ENCODE measurements at places on chromosomes 7 and 10.

- no peak for DNase-seq
Observed at GRCh38 chr10:19451937-19452336, 364.3 kb upstream of the PLXDC2 start.

- peak; percentile 87 for DNase-seq
Observed at GRCh38 chr10:61836888-61837754, 64.4 kb upstream of the ARID5B start.

DNA sequence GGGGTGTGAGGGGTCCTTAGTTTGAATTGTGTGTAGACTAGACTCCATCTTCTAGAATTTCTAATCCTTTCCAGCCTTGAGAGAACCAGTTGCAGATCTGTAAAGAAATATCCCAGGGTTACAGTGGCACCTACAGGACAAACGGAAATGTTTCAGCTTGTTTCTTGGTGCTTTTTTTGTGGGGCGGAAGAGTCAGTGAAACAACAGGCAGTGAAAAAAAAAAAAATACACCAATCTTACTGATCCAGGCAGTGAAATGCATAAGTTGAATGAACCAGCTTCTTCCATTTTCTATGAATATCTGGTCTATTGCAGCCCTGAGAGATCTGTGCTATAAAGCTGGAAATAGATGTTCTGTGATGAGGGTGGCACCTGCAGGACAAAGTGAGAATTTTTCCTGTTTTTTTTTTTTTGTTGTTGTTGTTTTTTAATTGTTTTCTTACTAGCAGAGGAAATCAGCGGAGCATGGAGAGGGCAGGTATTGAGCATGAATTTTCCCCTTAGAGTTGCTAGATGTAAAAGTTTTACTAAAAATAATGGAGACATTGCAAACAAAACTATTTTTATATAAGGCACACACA is 81.9 kb upstream of the DYNC1I1 start:
- peak; percentile 58 for DNase-seq

- DNase-seq, result no peak
Observed at GRCh38 chr10:102801496-102801895, 35.7 kb downstream of the CYP17A1 start.

DNA sequence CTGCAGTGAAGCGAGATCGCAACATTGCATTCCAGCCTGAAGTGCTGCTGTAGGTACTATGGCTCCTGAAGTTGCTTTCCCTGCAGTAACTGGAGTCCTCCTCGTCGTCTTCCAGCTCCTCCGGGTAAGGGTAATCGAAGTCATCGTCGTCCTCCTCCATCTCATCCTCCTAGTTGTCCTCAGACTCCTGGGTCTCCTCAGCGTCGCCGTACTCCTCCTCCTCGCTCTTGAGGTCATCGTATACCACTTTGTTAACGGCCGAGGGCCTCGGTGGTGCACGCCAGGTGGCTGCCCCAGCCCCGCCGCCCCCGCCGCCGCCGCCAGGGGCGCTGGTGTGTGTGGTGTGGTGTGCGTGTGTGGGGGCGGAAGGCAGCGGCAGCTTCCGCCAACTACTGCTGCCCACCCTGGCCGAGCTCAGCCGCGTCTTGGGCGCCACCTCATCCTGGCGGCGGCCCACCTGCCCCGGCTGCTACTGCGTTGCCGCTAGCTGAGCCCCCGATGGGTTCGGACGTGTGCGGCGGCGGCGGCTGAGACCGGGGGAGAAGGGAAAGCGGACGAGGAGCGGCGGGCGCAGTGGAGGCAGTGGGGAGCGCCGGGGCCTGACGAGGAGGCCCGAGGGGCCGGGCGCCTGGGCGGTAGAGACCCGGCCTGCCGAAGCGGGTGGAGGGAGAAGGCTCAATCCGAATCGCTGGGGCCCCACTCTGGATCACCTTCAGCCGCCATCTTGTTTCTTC is 11.8 kb upstream of the ACBD5 start:
- no peak for DNase-seq

DNA sequence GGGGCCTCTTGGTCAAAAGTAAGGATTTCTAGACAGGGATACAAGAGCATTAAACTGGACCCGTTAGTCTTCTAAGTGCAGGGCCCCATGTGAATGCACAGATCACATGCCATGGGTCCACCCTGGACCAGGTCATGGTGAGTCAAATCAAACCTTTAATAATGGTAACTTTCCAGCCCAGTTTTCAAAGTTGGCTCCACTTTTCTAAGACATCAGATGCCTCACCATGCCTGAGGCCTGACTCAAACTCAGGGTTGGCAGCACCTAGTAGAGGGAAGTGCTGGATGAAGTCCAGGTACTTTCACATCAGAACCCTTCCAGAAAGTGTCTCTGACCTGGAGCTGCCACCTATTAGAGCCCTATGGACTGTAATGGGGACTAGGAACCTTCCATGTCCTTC is 9.7 kb upstream of the SMIM30 start:
- DNase-seq, result peak; percentile 18

- DNase-seq, result no peak
Observed at GRCh38 chr10:43846968-43847367, 198.3 kb upstream of the ZNF32 start.

DNA sequence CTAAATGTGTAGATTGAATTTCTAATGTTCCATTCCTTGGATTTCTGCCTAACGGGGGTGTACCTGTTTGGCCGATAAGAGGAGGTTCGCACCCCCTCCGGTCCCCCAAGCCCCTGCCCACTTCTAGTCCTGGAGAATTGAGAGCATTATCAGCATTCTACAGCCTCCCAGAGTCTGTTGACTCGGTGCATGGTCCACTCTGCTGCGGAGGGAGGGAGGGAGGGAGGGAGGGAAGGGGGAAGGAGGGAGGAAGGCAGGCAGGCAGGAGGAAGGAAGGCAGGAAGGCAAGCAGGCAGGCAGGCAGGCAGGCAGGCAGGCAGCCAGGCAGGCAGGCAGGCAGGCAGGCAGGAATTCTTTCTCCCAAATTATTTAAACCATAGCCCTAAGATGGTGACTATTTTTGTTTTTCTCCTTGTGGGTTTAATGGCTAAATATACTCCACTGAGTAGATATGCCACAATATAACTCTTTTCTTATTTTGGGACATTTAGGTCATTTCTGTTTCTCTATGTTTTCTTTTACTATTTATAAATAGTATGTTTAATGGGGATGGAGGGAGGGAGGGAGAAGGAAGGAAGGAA is 69.5 kb upstream of the CHST15 start:
- no peak for DNase-seq

- DNase-seq, result peak; percentile 87
Observed at GRCh38 chr10:22615819-22616499, 98.4 kb downstream of the PIP4K2A start.

- DNase-seq, result no peak
Observed at GRCh38 chr10:27611744-27612550, 107.8 kb downstream of the RAB18 start.

GRCh38 chr7:129502708-129503685 is 666 bp downstream of the SMKR1 start:
- DNase-seq, result no peak

All from RCC 7860 (cell line).